ENCODE measurements at places on chromosomes 2 and 18. TPM values are rescaled to one million over a fixed set of nuclear protein-coding genes. Genes with fewer than 3 reads are reported as not detected.

GRCh38 chr18:12658426-12659138 is 675 bp upstream of the SPIRE1 start:
- peak; percentile 17 for ATAC-seq

- ATAC-seq = no peak
Observed at GRCh38 chr2:72835403-72835802, 9.6 kb upstream of the EXOC6B start.

GRCh38 chr2:42051543-42052235 is 3.9 kb downstream of the PKDCC start:
- no peak for ATAC-seq

DNA sequence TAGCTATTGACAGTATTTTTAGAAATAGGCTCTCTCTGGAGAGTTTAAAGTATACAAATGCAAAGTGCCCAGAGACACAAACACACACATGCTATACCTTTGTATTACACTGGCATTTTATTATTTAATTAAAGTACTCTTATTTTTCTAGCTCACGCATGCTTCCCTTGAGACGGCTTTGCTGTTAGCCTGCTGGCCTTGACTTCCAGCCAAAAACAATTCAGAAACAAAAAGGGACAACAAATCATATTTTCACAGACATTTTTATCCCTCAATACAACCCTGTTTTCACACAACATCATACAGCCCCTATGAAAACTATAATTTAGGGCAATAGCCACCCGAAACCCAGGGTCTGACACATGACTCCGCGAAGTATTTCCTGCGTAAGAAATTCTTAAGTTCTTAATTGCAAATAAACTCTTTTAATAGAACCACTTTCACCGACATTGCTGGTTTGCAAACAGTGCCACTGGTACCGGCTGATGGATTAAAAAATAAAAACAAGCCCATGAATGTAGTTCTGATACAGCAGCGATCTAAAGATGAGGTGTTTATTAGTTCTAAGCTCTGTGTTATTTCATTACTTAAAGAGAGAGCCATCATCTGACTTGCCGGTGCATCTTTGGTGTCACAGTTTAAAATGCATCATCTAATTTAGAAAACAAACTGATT is 185.1 kb downstream of the TCF4 start:
- ATAC-seq = no peak

DNA sequence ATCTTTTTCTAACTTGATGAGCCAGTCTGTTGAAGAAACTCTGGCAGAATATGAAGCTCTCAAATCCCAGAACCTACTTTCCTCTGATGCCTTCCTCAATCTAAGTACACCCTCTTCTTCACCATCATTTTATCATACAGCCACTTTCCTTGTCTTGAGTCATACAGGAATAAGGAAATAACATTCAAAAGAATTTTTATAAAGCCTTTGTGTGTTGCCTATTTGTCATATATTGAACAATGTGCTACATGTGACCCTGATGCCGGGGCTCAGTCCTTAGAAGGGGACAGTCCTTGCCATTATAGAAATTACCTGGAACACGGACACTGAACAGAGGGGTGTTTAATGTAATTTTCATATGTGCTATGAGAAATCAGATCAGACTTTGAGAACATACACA is 27.4 kb downstream of the RAPGEF4 start:
- ATAC-seq = no peak

DNA sequence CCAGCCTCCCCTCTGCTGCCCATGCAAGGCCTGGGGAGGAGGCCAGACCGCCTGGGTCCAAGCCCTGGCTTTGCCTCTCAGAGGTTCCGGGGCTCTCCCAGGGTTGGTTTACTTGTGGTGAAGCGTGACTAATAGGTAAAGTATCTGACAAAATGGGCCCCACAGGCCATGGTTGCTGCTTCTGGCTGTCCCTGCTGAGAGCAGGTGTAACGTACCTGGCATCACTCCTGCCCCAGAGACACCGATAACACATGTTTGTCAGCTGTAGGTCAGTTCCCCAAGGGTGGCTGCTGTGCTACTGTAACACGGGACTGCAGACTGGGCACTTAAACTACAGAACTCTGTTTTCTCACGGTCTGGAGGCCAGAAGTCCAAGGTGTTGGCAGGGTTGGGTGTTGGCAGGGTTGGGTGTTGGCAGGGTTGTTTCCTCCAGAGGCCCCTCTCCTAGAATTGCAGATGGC is 34.1 kb downstream of the ODC1 start:
- ATAC-seq = peak; percentile 43

GRCh38 chr18:79275992-79276391 is 119.7 kb upstream of the NFATC1 start:
- ATAC-seq = peak; percentile 52

DNA sequence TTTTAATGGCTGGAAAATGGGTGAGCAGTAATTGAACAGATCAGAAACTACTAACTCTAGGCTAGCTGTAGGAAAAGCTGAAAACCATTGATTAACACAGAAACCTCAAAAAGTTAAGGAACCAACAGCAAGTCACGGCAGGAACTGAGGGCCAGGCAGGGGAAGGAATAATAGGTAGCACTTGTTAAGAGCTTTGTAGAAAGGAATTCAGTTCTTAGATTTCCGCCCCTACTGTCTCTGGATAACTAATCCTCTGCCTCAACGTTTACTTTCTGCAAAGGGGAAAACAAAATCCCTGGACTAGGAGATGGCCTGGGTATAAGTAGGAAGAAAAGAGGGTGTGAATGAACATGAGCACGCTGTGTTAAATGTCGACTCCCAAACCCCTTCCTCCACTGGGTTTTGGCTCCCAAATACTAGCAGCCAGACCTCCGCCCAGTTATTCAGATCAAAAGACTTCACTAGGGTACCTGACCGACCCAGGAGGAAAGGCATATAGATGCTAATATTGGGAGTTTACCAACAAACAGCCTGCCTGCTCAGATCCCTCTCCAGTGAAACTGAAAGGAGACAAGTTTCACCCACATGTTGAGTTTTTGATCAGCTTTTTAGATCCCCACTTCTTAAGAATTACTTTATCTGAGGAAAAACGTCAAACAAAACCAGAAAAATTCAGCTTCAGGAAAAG is 12.4 kb downstream of the SMAD2 start:
- peak; percentile 71 for ATAC-seq

- ATAC-seq = no peak
Observed at GRCh38 chr2:74690571-74690970, 36.5 kb downstream of the SEMA4F start.

DNA sequence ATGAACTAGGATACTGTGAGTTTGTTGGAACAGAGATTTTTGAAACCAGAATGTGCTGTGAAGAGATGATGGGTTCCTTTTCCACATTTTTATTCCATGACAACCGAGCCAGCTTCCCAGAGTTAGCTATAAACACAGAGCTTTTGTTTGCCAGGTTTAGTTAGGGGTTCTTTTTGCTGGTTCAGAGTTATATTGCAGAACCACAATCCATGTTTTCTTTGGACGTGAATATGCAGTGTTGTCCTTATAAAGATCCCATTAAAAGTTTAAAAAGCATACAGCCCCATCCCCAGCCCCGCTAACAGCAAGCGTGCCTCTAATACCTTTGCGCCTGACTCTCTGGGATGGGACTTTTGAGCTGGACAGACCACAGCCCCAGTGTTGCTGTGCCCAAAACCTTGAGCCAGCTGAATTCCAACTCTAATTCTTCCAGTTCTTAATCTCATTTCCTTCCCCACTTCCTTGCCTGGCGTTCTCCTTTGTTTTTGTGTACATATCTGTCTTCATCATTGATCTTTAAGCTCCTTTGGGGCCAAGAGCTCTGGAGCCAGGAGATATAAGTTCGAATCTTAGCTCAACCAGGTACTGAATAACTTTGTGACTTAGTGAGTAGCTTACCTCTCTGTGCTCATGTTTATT is 72.3 kb downstream of the SPATS2L start:
- ATAC-seq = no peak

GRCh38 chr2:32960647-32961403 is 14.1 kb downstream of the LTBP1 start:
- ATAC-seq = no peak

GRCh38 chr2:109333414-109334210 is 204.6 kb downstream of the SH3RF3 start:
- ATAC-seq = no peak

GRCh38 chr2:191783416-191783815 is 63.5 kb downstream of the CAVIN2 start:
- no peak for ATAC-seq

- peak; percentile 40 for ATAC-seq
Observed at GRCh38 chr18:57585855-57586250, 649 bp downstream of the FECH start.

DNA sequence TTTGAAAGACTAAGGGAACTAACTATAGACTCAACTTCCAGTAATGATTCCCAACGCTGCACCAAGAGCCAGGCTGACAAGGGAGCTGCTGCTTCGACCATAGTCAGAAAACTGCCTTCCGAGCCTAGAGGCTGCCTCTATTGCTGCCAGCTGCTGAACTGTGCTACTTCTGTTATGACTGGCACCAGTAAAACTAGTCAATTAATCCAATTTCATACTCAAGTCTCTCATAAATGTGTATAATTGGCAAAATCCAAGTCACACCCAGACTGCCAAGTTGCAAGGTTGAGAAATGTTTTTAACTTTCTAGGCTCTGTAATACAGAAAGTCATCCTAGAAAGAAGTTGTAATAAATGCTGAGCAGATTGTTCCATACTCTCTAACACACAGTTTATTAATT is 117.4 kb downstream of the SPOPL start:
- ATAC-seq = no peak

The HNRNPLL gene
- total RNA-seq = 122 TPM

The POTEI gene
- not detected for total RNA-seq

The BOLL gene
- not detected for total RNA-seq

The HRH4 gene
- total RNA-seq = 3.8 TPM

The PREB gene
- total RNA-seq = 38.0 TPM

The NTSR2 gene
- total RNA-seq = not detected

The INHA gene
- not detected for total RNA-seq

All from activated T-helper 17 cell treated with anti-CD3 and anti-CD28 coated beads, Interleukin-2, amount 50 U/mL, for 72 hours (primary cell).